ENCODE measurements at places on chromosomes 5 and 9. TPM values are rescaled to one million over a fixed set of nuclear protein-coding genes. Genes with fewer than 3 reads are reported as not detected.

The GPSM1 gene
- total RNA-seq, result 143 TPM

The SERF1B gene
- total RNA-seq, result 23.1 TPM

The DMXL1 gene
- 50.9 TPM for total RNA-seq

The CARTPT gene
- not detected for total RNA-seq

The GCNT1 gene
- 33.5 TPM for total RNA-seq

The LEAP2 gene
- 0.50 TPM for total RNA-seq

The DDX46 gene
- total RNA-seq, result 31.6 TPM

The DMRT3 gene
- not detected for total RNA-seq

The SLC6A19 gene
- not detected for total RNA-seq

The GABBR2 gene
- total RNA-seq, result 1.3 TPM

The ARRDC1 gene
- 17.2 TPM for total RNA-seq

The MSMP gene
- total RNA-seq, result 1.2 TPM

The STKLD1 gene
- total RNA-seq, result 1.2 TPM

The TMEM215 gene
- total RNA-seq, result not detected

The SNCB gene
- 0.33 TPM for total RNA-seq

The ARHGEF39 gene
- total RNA-seq, result 2.9 TPM

The RAI14 gene
- total RNA-seq, result 107 TPM

The LCN1 gene
- not detected for total RNA-seq

The SPATA6L gene
- total RNA-seq, result 0.15 TPM

The CAVIN4 gene
- total RNA-seq, result 1.2 TPM

The EIF4EBP3 gene
- total RNA-seq, result 1.5 TPM

The RBM22 gene
- total RNA-seq, result 24.1 TPM

The CCL21 gene
- total RNA-seq, result not detected

The WNK2 gene
- total RNA-seq, result 0.15 TPM

The OBP2A gene
- total RNA-seq, result not detected

The GCNT4 gene
- total RNA-seq, result 2.3 TPM

The TMEM252 gene
- not detected for total RNA-seq

The ATG12 gene
- 103 TPM for total RNA-seq

Data from smooth muscle cell of trachea (primary cell).